ENCODE measurements at places on chromosomes 3 and 15.

- DNase-seq, result no peak
- H3K4me1 ChIP-seq, result no peaks in the 10 kb centered on the region
- H3K36me3 ChIP-seq, result no peaks in the 10 kb centered on the region
- H3K4me3 ChIP-seq, result no peak overlapping the region
Observed at GRCh38 chr15:68499620-68500312, 67.8 kb upstream of the ITGA11 start.

GRCh38 chr3:109188741-109189140 is 52.2 kb downstream of the C3orf85 start:
- H3K36me3 ChIP-seq, result no peaks in the 10 kb centered on the region
- H3K4me1 ChIP-seq, result no peaks in the 10 kb centered on the region
- no peak overlapping the region for H3K27ac ChIP-seq
- no peak for DNase-seq

DNA sequence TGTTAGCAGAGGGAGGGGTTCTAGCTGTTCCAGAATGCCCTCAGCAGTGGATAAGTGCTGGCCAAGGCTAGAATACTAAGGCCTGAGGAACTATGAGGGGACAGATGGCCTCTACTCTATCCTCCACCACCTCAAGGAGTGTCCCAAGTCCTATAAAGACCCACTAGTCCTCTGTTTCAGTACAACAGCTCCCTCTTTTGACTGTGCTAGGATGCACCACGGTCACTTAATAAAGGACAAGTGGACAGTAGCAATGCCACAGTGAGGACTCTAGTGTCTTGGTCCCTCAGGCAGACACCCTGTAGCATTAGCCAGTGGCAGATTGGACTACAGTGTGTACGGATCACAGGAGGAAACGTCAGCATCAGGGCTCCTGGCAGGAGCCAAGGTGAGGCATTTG is 171.8 kb upstream of the PROK2 start:
- no peak for DNase-seq
- no peaks in the 10 kb centered on the region for H3K27me3 ChIP-seq
- no peaks in the 10 kb centered on the region for H3K4me1 ChIP-seq
- H3K36me3 ChIP-seq, result no peaks in the 10 kb centered on the region
- H3K27ac ChIP-seq, result no peak overlapping the region

DNA sequence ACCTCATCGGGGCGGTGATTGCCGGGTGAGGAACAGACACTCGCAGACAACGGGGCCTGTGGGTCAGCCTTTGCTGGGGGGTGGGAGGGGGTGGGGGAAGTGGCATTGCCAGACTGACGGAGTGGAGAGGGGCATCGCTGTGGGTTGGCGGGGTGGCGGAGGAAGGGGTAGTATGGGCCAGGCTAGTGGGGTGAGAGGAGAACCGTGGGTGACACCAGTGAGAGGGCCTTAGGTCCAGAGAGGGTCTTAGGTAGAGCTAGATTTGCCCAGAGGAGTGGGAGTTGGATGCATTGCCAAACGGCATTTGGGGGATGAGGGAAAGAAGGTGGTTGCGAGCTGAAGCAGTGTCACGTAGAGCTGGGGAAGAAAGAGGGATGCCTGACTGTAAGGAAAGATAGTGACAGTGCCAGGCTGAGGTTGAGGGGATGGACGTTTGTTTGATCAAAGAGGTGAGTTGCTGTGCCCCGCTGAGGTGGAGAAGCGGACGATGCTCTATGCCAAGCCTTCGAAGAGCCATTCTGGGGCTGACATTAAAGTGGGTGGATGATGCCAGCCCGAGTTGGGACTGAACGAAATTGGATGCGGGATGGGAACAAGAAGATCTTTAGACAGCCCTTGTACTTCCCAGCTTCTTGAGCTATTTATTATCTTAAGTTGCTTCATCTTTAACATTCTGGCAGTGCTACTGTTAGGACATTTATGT is 572 bp downstream of the DNAJB11 start:
- H3K36me3 ChIP-seq, result peaks cover 42% of the 10 kb centered on the region
- peak overlapping the region; percentile 97 for H3K27ac ChIP-seq
- H3K27me3 ChIP-seq, result no peaks in the 10 kb centered on the region

GRCh38 chr15:58731756-58732535 is 17.6 kb downstream of the ADAM10 start:
- H3K4me1 ChIP-seq, result peaks cover 6% of the 10 kb centered on the region
- H3K36me3 ChIP-seq, result no peaks in the 10 kb centered on the region
- H3K27ac ChIP-seq, result peak overlapping the region; percentile 64
- DNase-seq, result no peak
- no peak overlapping the region for H3K4me3 ChIP-seq
- no peaks in the 10 kb centered on the region for H3K27me3 ChIP-seq
